ENCODE measurements at places on chromosomes 4 and X.

DNA sequence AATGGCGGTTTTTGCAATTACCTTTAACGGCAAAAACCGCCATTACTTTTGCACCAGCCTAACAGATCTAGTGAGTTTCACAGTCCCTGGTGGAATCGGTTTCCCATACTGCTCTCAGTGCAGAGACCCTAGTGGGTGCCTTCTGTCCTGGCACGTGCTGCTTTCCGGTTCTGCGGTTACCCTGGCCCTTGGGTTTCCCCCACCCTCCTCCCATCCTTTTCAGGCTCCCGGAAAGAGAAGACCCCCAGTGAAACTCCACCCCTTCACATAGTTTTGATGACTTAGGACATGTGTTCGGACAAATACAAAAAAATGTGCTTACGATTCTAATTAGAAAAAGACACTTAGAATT lies 36.9 kb downstream of the NLGN3 start:
- peak; percentile 17 for DNase-seq

DNA sequence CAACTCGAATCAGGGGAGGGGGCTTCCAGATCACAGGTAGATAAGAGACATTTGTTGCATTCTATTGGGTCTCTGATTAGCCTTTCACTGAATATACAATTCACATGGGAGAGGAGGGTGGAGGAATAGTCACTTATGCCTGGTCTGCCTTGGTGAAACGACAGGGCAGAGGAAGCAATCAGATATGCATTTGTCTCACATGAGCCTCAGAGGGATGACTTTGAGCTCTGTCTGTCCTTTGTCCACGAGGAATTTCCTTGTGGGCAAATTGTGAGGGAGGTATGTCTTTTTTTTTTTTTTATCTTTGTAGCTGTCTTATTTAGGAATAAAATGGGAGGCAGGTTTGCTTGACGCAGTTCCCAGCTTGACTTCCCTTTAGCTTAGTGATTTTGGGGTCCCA lies 28.5 kb upstream of the TMSB4X start:
- no peak for DNase-seq

DNA sequence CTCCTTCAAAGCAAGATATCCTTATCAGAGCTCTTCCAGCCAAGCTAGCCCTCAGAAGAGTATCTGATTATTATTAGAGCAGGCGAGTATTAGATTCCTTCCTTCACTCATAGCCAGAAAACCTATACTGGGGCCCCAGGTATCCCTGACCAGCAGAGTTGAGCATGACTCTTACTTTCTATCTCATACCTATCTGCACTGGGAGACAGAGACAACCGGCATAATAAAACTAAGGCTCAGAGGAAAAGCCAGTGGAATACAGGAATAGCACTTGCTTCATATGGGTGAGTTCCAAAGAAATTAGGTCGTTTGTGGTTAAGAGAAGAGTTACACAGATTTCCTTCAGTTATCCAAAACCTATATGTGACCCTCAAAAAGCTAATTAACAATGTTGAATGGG lies 41.8 kb upstream of the COX7B2 start:
- DNase-seq, result no peak

DNA sequence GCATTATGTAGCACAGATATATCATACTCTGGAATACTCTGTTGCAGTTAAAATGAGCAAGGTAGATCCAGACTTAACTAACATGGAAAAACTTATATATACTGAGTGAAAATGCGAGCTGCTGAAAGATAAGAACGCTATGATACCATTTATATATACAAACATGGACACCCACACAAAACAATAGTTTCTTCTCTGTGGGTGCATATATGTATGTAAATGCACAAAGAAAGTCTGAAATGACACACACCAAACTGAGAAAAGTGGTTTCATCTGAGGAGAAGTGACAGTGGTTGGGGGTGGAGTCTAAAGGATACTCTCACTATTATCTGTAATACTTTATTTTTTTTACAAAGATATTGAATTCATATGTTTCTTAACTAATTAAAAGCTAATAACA lies 12.2 kb upstream of the FGF2 start:
- no peak for DNase-seq

DNA sequence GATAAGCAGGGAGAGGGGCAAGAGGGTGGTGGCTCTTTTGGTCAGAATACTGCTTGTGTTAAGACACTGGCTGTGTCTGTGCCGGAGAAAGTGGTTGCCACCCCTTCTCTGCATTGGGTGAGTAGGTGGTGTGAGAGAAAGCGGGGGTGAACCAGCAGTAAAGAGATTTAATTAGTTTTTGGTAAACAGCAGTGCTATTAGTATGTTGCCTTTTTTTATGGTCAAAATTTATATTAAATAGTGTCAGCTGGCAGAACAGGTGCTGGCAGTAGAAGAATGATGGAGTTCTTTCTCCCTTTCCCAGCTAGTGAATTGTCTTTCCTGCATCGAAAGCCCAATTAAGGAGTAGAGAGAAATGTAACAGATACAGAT lies 181.6 kb downstream of the LARP7 start:
- DNase-seq, result no peak

GRCh38 chr4:81470456-81471297 lies 1.0 kb downstream of the RASGEF1B start:
- DNase-seq, result peak; percentile 22

- DNase-seq, result no peak
Measured at GRCh38 chr4:109016200-109016599, 253.3 kb upstream of the ETNPPL start.

GRCh38 chr4:159698336-159698735 lies 595.5 kb downstream of the RAPGEF2 start:
- DNase-seq, result no peak

GRCh38 chr4:188647820-188648370 lies 508.7 kb downstream of the TRIML1 start:
- DNase-seq, result no peak

- no peak for DNase-seq
Measured at GRCh38 chr4:114132830-114133229, 153.4 kb upstream of the ARSJ start.

DNA sequence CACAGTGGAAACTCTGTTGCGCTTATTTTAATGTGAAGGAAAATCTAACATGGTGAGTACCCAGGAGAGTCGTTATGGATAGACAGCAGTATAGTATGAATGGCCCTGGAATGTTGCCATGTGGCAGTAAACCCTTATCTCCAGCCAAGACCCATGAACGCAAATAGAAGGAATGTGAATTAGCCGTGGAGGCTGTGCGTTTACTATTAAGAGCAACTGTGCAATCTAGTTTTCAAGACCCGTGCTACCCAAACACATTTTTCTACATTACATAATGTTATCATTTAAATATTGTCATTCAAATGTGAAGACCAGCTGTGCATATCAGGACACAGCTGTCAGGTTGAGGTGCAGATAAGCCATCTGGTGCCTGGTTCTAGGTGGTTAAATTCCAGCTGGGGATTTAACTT lies 13.3 kb upstream of the AGA start:
- no peak for DNase-seq

GRCh38 chrX:74527350-74527749 lies 87.1 kb downstream of the RLIM start:
- no peak for DNase-seq

Data from activated T-cell treated with anti-CD3 and anti-CD28 coated beads, Interleukin-2, amount 50 U/mL, for 4 hours (primary cell).